ENCODE measurements at places on chromosomes 7 and 10.

GRCh38 chr10:77641344-77641743 is 3.7 kb upstream of the KCNMA1 start:
- no peak for DNase-seq

DNA sequence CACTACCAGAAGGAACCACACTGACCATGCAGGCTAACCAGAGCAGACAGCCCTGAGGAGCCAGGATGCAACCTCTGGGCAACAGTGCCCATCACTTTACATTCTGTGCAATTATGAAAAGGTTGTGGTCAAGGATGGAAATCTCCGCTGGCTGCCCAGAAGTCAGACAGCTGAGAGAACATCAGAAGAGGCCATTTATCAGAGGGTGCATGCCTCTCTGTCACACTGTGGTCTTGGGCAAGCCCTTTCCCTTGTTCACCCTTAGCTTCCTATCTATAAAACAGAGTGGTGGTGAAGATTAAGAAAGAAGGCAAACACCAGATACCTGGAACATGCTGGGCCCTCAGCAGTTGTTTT is 120.7 kb upstream of the GDF10 start:
- DNase-seq: no peak

GRCh38 chr10:126387041-126387921 is 996 bp downstream of the ADAM12 start:
- DNase-seq: no peak

GRCh38 chr10:4450981-4451908 is 374.8 kb upstream of the AKR1E2 start:
- DNase-seq: no peak

DNA sequence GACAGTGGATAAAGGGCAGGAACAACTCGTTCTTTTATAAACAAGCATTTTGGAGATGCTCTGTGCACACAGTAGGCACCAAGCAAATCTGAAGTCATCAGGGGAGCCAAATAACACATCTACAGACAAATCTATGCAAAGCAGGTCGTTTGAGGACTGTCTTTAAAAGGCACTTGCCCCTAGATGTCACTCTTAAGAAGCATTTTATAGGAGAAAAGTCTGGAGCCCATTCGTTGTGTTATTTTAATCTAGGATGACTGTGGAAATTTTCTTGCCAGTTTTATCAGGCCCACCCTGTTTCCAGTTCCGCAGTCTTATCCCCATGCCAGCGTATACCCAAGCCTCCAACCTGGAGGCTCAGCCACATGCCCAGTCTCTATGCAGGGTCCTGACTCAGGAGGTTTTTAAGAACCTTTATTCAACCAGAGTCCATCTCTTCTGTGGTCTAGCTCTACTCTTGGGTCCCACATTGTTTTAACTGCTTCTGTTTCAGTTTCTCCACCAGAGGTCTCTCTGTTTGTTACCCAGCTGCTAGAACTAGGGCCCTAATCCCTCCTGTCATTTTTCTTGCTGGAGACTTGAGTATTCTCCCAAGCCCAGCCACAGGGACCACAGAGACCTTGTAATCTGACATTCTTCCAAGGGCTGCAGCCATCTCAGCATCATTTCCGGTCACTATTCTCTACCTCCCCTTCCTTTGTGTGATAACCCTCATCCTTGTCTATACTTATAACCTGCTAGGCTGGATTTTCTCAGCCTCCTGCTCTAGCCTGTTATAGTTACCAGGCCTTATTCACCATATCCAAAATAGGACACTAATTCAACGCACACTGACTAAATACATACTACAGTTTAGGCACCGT is 26.7 kb downstream of the PIK3CG start:
- DNase-seq: no peak

- no peak for DNase-seq
Observed at GRCh38 chr7:23332910-23333612, 33.9 kb downstream of the MALSU1 start.

DNA sequence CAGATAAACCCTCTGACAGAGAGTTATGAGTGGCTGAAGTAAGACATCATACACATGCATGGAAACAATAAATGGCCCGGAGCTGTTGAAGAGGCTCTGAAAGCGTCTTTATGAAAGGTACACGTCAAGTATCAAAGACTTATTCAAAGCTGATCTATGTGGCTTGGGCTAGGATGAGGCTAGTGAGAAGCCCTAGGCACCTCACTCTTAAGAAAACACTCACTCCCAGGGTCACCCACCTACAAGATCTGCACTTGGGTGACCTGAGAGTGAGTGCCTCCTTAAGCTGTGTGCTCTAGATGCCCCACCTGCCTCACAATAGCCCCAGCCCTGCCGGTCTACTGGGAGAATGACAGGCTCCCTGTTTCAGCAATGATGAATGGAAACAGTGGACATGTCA is 1.1 kb upstream of the GIMAP1 start:
- DNase-seq: no peak

GRCh38 chr7:27303026-27303425 is 60.4 kb downstream of the EVX1 start:
- DNase-seq: no peak

GRCh38 chr10:95516774-95517373 is 44.3 kb downstream of the SORBS1 start:
- no peak for DNase-seq

GRCh38 chr10:113095419-113096127 is 145.5 kb downstream of the TCF7L2 start:
- no peak for DNase-seq

All from GM12878 (cell line).